ENCODE measurements at places on chromosomes 2 and 18. TPM values are rescaled to one million over a fixed set of nuclear protein-coding genes. Genes with fewer than 3 reads are reported as not detected.
A peak's percentile ranks its signal among the peaks of the same experiment; 100 is the strongest.

- H3K27me3 ChIP-seq = no peaks in the 10 kb centered on the region
- H3K4me1 ChIP-seq = no peaks in the 10 kb centered on the region
Measured at GRCh38 chr2:34991508-34992274, 1363.9 kb upstream of the CRIM1 start.

GRCh38 chr2:37232131-37232933, 874 bp downstream of the NDUFAF7 start:
- no peak for DNase-seq
- H3K27ac ChIP-seq = peak overlapping the region; percentile 89
- peaks cover 28% of the 10 kb centered on the region for H3K36me3 ChIP-seq
- H3K27me3 ChIP-seq = no peaks in the 10 kb centered on the region

- H3K36me3 ChIP-seq = no peaks in the 10 kb centered on the region
- DNase-seq = peak; percentile 68
- peak overlapping the region; percentile 97 for H3K27ac ChIP-seq
- no peaks in the 10 kb centered on the region for H3K27me3 ChIP-seq
- peaks cover 27% of the 10 kb centered on the region for H3K4me1 ChIP-seq
- peak overlapping the region; percentile 78 for H3K4me3 ChIP-seq
Measured at GRCh38 chr2:127700527-127701192, 637 bp upstream of the SFT2D3 start.

Gene DSG1
- 1.5 TPM for total RNA-seq

Gene GKN1
- not detected for total RNA-seq

Gene PARD3B
- total RNA-seq = 6.5 TPM

Gene TRAPPC8
- 41.9 TPM for total RNA-seq

All from heart left ventricle (tissue), 16 donors.